LoVo (cell line): ENCODE measurements at places on chromosomes 16 and 17.

DNA sequence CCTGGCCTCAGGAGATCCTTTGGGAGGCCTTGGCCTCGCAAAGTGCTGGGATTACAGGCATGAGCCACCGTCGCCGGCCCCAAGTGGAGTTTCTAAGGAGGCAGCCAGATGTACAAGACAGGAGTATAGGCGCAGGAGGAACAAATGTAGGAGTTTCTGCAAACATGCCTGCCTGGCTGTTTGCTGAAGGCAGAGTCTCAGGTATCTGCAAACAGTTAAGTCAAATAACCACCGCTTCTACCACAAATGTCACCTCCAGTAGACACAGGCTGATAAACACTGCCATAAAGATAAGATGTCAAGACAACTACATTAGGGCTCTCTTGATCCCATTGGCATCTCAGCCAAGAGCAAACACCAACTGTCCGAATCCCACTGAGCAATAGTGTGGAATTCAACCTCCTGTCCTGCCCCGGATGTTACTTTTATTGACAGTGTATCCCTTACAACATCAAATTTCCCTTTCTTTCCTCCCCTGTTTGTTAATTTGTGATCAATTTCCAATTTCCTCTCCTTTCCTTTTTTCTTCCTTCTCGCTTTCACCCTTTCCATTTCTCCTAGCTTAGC is 5.6 kb upstream of the COG1 start:
- DNase-seq, result peak; percentile 41

DNA sequence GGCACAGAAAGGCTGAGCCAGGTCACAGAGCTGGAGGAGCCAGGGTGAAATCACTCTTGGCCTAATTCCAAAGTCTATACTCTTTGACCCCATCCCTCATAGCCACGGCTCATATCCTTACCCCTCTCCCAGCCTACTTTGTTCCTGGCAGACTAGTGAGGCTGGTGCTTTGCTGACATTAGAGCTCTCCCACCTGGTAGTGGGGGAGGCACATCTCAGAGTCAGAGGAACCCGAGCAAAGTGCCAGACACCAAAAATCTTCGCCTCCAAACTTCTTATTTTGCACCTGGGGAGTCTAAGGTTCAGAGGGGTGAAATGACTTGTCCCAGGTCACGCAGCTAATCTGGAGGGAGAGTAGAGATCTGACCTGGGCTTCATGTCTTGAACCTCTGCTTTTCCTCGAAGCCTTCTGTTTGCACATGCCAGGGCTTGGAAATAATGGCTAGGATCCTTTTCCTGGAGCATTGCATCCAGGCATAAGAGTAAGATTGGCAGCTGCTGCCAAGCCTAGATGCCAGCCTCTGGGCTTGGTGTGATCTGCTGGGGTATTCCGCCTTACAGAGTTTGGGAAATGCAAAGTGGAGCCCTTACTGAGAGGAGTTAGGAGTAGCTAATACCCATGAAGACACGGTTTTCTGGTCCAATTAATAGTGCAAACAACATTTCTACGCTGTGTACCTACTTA is 126.9 kb downstream of the SPACA3 start:
- DNase-seq, result no peak

DNA sequence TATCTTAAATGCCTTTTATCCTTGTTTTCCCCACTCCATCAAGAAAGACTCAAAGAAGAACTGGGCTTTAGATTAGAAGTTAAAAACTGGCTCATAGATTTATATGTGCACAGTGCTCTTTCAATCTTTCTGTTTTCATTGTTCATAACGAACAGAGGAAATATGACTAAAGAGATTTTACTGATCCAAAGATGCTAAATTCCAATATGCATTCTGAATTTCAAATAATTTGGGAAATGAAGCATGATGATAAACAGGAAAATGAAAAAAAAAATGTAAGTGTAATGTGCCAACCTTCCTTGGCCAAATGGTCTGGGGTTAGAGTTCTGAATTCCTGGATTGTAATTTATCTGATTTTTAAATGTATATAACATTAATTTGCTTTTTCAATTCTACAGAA is 25.0 kb upstream of the SMIM36 start:
- DNase-seq, result no peak

GRCh38 chr17:61416211-61416539 is 16.5 kb downstream of the TBX2 start:
- DNase-seq, result no peak

DNA sequence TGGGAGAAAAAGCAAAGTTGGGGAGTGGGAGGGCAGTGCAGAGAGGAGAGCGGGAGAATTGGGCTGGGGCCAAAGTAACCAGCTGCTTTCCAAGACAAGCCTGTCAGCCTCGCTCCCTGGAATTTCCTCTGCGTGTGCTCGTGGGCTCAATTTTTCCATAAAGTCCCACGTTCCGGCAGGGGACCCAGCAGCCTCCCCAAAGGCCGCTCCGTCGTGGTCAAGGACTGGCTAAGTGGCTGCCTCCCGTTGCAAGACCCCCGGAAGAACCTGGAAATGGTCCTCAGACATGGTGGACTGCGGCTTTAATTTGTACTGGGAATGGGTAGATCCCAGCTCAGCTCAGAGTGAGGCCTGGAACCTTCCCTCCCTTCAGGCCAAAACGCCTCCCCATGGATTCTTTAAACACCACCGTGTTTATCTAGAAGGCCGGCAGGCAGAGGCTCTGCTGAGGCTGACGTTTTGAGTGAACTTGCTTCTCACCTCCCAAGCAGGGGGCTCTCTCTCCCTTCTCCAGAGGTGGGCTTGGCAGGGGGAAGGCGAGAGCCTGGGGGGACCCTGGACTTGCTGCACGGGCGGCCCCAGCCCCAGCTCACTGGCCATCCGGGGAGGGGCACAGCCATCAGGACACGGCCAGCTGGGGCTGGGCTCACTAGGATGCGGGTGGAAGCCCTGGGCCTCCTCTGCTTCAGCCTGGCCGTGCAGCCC is 190.0 kb downstream of the C16orf95 start:
- DNase-seq, result no peak

DNA sequence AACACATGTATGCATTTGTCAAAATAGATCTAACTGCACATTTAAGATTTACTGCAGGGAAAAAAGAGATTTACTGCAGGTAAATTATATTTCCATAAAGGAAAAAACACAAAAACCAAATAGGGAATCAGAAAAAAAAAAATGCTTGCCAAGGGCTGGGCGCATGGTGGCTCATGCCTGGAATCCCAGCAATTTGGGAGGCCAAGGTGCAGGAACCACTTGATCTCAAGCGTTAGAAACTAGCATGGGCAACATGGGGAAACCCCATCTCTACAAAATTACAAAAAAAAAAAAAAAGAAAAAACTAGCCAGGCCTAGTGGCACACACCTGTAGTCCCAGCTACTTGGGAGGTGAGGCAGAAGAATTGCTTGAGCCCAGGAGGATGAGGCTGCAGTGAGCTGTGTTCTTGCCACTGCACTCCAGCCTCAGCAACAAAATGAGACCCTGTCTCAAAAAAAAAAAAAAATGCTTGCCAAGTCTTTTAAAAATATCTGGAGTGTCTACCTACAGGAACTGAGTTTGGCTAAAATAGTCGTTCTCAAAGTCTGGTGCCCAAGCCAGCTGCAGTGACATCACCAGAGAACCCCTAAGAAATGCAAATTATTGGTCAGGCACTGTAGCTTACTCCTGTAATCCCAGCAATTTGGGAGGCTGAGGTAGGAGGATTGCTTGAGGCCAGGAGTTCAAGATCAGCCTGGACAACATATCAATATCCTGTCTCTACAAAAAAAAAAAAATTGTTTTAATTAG is 17.5 kb downstream of the TRIM25 start:
- DNase-seq, result no peak

DNA sequence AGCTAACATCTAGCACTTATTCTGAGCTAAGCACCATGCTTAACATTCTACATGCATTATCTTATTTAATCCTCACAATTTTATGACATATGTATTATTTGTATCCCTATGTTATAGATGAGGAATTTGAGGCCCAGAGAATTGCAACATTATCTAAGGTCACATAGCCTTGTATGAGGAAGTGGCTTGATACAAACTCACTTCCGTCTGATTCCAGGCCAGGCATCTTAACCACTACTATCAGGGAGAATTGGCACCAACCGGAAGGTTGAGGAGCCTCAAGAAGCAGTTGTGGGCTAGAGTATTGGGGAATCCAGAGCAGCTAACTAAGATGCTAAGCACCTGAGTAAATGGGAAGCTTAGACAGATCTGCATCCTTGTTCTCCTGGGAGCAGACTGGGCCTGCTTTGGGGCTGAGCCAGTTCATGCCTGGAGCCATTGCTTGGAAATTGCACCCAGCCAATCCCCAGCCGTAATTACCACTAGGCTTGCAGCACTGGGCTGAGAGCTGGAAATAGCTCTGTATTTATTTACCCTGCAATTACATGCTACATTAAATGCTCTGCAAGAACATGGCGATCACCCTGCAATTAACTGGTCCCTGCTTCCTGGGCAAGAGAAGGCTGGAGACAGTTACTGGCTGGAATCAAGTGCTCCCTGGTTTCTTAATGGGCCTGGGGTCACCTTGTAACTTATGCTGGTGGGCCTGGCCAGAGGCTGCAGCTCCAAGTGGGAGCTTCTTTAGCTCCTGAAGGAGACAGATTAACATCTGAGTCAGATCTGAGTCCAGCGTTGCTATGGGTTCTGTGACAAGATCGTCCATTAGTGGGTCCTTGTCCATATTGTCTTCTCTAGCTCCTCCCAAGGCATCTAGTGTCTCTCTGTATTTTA is 273.1 kb upstream of the CCL2 start:
- DNase-seq, result no peak

- no peak for DNase-seq
Observed at GRCh38 chr16:50440991-50441390, 72.2 kb upstream of the BRD7 start.

- no peak for DNase-seq
Observed at GRCh38 chr17:77916703-77917481, 41.6 kb upstream of the TNRC6C start.

DNA sequence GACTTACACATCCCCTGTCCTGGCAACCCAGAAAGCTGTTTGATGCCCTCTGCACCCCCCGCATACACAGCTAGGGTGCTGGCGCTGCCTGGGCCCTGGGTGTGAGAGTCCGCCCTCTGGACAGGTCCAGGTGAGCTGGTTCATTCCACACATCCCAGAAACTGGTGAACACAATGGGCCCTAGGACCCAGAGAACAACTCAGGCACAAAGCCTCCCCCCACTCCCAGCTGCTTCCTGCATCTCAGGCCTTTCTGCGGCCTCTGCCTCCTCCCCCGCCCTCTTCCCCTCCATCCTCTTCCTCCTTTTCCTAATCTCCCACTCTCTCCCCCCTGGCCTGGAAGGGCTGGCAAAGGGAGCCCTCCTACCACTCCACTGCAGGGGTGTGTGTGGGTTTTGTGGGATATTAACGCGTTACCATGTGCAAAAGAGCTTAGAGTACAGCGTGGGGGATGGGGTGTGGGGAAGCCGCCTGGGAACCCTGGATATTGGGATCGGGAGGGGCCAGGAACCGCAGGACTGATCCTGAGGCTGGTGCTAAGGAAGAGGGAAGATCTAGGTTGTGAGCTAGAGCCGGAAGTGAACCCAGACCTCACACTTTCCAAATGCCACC is 1.6 kb upstream of the PPP1R9B start:
- peak; percentile 84 for DNase-seq

GRCh38 chr17:57294629-57295501 is 38.5 kb downstream of the MSI2 start:
- DNase-seq, result peak; percentile 89
